ENCODE measurements at places on chromosomes 1 and 21.

GRCh38 chr1:19479351-19480120 is 5.8 kb downstream of the CAPZB start:
- DNase-seq, result no peak

DNA sequence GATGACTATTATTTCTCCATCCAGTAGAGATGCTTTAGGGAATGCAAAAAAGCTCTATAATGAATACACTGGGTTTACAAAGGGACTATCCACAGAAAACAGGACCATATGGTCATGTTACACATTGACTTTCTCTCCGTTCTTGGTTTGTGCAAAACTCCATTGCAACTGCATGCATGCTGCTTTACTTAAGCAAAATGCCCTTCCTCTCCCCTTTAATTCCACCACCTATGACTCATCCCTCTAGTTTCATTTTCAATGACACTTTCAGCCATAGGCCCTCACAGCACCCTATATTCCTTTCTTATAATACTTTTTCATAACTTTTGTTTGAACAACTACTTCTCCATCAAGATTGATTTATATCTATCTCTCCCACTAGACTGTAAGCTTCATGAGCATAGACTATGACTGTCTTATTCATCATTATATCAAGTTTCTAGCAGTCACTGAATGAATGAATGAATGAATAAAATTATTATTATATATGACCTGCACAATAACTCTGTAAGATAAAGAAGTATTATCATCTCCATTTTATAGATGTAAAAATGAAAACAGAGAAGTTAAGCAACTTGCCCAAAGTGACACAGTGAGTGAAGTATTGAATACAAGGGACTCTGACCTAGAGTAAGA is 248.9 kb downstream of the PLPP3 start:
- no peak for DNase-seq

- no peak for DNase-seq
Observed at GRCh38 chr1:14352897-14353296, 245.6 kb upstream of the KAZN start.

GRCh38 chr1:3690282-3691065 is 38.2 kb downstream of the TP73 start:
- DNase-seq, result no peak

GRCh38 chr1:179529482-179530195 is 46.1 kb downstream of the NPHS2 start:
- DNase-seq, result no peak

GRCh38 chr1:210754878-210755665 is 378.9 kb downstream of the KCNH1 start:
- DNase-seq, result peak; percentile 20
